ENCODE measurements at places on chromosomes 11 and 22.

- DNase-seq, result no peak
Observed at GRCh38 chr11:11545285-11546275, 76.2 kb downstream of the GALNT18 start.

DNA sequence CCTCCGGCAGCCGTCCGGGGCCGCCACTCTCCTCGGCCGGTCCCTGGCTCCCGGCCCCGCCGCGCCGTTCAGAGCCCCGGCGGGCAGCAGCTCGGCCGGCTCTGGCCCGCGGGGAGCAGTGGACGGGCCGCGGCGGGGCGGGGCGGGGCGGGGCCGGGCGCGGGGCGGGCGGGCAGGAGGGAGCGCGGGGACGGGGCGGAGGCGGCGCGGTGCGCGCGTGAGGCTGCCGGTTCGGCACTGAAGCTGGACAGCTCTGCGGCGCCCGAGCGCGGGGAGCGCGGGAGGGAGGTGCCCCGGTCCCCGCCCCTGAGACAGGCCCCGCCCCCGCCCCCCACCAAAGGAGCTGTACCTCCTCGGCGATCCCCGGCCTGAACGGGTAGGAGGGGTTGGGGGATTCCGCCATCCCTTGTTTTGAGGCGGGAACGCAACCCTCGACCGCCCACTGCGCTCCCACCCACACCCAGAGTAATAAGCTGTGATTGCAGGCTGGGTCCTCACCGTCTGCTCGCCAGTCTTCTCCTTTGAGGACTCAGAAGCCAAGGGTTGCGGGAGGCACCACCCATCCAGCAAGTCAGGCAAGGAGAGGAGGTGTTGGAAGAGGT lies at the start of gene DRD2:
DRD2 (minus strand) TSS at position 239 of the 602 bp plus-strand sequence. CDS start 50,747 bp downstream, outside the sequence.
- no peak for DNase-seq

DNA sequence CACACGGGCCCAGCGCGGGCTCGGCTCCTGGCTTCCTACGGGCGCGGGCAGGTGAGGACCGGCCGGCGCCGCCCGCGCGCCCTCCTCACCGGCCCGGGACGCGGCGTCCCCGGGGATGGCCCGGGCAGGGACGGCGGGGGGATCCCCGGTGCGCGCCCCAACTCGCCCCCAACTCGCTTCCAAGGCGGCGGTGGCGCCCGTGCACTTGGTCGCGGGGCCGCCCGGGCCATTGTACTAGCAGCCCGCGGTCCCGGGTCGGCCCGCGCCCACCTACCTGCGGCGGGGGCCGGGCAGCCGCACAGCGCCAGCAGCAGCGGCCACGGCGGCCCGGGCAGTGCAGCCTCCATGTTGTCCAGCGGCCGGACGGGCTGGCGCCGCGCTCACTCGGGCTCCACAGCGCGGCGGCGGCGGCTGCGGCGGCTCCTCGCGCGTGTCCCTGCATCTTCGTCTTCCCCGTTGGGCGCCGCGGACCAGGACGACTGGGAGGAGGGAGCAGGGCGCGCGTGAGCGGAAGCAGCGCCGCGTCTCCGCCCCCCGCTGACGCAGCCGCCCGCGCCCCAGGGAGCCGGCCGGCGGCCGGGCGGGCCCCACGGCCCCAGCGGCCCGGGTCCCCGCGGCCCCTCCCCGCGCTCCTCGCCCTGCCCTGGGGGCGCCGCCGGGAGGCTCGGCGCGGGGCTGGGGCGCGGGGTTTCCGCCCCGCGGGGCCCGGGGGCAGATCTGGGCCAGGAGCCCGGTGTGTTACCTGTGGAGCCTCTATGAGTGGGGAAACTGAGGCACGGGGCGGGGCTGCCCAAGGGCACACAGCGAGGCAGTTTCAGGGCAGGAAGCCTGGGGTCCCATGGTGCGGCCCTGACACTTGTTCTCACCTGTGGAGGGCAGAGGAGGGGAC lies 159.3 kb upstream of the GRK3 start:
- DNase-seq, result peak; percentile 47

DNA sequence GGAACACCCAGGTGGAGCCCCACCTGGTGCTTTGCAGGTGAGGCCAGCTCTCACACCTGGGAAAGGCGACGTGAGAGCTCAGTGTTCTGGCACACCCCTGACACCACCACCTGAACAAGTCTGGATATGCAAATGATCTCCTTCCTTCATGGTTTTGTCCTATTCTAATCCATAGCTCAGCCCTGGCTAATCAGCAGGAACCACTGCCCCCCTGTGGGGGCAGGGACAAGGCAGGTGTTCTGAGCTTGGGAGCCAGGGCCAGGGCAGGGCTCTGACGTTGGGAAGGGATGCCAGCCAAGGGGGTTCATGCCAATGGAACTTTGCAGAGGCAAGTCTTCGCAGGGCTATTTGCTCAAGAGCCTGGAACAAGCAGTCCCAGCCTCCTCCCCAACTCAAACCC lies 144.2 kb downstream of the TRIM29 start:
- DNase-seq, result no peak

DNA sequence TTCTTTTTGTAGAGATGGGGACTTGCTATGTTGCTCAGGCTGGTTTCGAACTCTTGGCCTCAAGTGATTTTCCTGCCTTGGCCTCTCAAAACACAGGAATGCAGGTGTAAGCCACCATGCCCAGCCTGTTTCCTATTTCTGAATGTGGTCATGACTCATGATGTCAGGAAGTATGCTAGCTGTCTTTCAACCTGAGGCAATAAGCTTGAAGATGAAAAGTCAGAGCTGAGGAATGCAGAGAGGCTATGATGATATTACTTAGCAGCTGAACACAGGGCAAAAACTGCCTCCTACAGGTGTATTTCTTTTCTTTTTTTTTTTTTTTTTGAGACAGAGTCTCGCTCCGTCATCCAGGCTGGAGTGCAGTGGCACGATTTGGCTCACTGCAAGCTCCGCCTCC lies 9.0 kb upstream of the NUCB2 start:
- DNase-seq, result no peak

DNA sequence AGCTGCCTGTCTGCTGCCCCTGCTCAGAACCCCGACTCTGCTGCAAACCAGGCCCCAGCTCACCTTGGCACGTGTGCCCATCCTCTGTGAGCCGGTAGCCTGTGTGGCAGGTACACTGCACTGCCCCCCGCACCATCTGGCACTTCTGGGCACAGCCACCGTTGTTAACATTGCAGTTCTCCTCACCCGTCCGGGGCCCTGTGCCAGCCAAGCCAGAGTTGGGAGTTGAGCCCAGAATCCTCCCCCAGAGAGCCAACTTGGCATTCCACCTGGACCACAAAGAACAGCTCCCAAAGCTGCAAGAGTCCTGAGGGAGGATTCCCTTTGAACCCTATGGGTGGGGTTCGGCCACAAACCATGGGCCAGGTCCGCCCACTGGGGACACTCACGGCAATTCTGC lies 22.5 kb downstream of the LRP4 start:
- DNase-seq, result no peak

DNA sequence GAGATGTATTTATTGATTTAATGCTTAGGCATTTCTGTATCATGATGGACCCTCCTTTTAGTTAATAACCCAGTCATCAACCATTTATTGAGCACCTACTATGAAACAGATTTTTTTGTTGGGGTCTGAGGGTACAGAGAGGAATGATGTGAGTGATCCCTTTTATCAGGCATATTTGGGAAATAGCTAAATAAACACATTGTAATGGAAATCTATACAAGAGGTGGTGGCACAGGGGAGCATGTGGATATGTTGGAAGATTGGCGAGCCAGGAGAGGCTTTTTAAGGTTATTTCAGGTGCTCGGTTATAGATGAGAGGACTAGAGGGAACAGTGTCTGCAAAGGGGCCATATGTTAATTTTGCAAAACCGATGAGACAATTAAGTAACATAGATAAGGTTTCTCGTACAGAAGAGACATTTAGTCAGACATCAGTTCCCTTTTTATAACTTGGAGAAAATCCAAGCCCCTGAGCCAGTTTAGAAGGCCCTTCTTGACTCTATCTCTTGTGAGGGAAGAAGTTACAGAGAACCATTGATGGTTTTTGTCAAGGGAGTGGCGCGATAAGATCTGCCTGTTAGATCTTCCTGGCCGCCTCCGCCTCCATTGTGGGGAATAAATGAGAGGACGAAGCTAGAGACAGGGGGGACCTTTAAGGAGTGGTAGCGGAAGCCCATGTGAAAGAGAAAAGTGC lies 2.0 kb downstream of the ATXN10 start:
- no peak for DNase-seq

- DNase-seq, result no peak
Observed at GRCh38 chr11:105298174-105298573, 158.6 kb upstream of the CARD18 start.
